ENCODE measurements at places on chromosomes 4 and X. TPM values are rescaled to one million over a fixed set of nuclear protein-coding genes. Genes with fewer than 3 reads are reported as not detected.

GRCh38 chr4:81304871-81305270 is 89.8 kb upstream of the PRKG2 start:
- no peaks in the 10 kb centered on the region for H3K4me1 ChIP-seq
- no peak for DNase-seq
- H3K27me3 ChIP-seq, result no peaks in the 10 kb centered on the region
- no peak overlapping the region for H3K27ac ChIP-seq

DNA sequence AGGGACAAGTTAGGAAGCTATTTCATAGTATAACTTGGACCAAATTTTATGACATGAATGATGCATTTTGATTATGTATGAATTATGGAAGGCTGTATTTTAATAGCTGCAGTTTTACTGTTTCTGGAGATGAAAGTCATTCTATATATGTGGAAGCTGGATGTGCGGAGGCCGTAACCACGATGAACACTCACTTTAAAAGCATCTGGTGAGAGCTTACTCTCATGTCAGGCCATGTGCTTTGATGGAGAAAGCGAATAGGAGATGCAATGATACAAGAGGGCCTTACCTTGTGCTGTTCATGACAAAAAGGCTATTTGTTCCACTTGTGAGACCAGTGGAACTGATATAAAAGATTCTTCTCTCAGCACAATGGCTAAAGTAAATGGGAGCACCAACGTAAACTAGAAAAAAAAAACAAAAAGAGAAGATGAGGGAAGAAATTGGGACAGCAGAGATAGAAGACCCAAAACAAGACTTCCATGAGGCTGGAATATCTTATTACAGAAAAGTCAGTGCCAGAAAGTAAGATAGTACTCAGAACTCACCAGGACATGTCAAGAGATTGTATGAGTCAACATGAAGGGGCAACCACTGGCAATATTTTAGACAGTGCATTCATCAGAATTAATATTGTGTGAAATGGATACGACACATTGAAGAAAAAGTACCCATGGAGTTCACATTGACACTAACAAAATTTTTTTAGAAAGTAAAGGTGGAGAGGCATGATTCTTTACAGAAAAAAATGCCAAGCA is 63.3 kb upstream of the GAB1 start:
- H3K27me3 ChIP-seq, result no peaks in the 10 kb centered on the region
- H3K27ac ChIP-seq, result no peak overlapping the region
- no peak overlapping the region for H3K4me3 ChIP-seq
- DNase-seq, result no peak
- H3K4me1 ChIP-seq, result no peaks in the 10 kb centered on the region
- H3K36me3 ChIP-seq, result no peaks in the 10 kb centered on the region

- no peaks in the 10 kb centered on the region for H3K36me3 ChIP-seq
- H3K27ac ChIP-seq, result no peak overlapping the region
- DNase-seq, result no peak
- no peak overlapping the region for H3K4me3 ChIP-seq
- H3K4me1 ChIP-seq, result no peaks in the 10 kb centered on the region
- H3K27me3 ChIP-seq, result no peaks in the 10 kb centered on the region
Observed at GRCh38 chr4:109614466-109614865, 54.4 kb downstream of the MCUB start.

Gene STS
- total RNA-seq, result 7.8 TPM

- H3K4me3 ChIP-seq, result no peak overlapping the region
- H3K4me1 ChIP-seq, result peaks cover 17% of the 10 kb centered on the region
- DNase-seq, result no peak
- H3K27ac ChIP-seq, result no peak overlapping the region
- H3K27me3 ChIP-seq, result no peaks in the 10 kb centered on the region
Observed at GRCh38 chr4:141304346-141304745, 83.7 kb downstream of the ZNF330 start.

Gene POU3F4
- 0.53 TPM for total RNA-seq

GRCh38 chr4:84496706-84497503 is 2.2 kb downstream of the NKX6-1 start:
- peaks cover 32% of the 10 kb centered on the region for H3K36me3 ChIP-seq
- peaks cover 28% of the 10 kb centered on the region for H3K4me1 ChIP-seq
- peaks cover 78% of the 10 kb centered on the region for H3K27me3 ChIP-seq

DNA sequence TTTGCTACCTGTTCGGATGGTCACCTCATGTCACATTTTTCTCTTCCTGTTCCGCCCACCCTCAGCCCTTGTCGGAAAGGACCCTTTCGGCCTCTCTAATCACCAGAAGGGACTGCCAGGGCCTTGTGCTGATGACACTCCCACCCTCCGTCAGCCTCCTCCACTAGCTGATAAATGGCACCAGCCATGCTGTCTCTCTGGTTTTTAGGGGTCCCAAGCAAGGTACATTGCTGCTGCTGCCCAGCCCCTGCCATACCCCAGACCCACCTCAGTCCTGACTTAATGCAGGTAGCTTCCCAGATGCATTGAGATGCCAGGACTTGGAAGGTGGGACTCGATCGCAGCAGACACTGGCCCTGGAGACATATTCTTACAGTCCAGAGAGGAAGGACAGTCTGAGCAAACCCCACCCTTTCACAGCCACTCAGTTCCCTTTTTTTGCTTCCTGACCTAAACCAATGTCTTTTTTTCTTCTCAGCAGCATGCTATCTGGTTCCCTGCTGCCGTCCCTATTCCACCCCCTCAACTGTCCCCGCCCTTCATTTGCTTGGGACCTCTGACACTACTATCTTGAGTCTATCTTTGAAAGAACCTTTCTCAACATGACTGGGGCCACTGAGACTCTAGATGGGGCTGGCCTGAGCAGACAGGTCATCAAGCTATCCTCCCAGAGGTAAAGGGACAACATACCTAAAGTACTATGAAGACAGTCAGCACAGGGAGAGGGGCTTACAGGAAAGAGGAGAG is at the start of gene BTK:
BTK (minus strand) TSS at position 397 of the 747 bp plus-strand sequence. CDS start 10,907 bp downstream, outside the sequence.
- H3K27ac ChIP-seq, result peak within 1 kb of the TSS; percentile 9
- H3K4me3 ChIP-seq, result no peak within 1 kb of the TSS
- no peak for DNase-seq

Measured in progenitor cell of endocrine pancreas (in vitro differentiated cells).